NCI-H2029 (cell line): ENCODE measurements at places on chromosomes 13 and 19.

DNA sequence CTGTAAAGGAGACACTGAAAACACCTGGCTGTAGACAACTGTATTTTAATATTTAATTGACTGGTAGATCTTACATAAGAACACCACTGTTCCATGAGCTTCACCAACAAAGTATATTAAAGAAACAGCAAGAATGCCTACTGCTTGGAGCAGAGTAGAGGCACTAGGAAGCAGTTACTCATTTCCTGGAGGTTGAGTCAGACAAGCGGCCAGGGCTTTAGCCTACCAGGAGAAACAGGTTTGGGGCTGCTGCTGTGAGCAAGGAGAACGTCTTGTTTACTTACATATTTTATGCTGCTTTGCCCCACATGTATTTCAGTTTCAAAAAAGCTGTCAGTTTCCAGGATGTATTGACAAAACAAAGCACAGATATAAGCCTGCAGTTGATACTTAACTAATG is 33.4 kb downstream of the ALG5 start:
- no peak for DNase-seq

DNA sequence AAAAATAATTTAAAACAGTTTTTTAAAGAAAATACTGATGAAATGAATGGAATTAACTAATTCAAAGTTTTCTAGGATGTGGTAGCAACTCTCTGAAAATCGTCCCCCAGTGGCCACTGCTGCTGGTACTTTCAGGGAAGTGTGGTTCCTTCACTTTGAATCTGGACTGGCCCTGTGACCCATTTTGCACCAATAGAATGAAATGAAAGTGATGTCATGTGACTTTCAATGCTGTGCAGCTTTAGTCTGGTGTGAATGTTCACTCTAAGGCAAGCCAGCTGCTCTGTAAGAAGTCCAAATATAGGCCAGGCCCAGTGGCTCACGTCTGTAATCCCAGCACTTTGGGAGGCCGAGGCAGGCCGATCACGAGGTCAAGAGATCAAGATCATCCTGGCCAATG is 26.4 kb upstream of the HNRNPA1L2 start:
- no peak for DNase-seq

GRCh38 chr13:44726778-44727177 is 150.6 kb upstream of the TSC22D1 start:
- no peak for DNase-seq

- no peak for DNase-seq
These were observed 4.0 kb downstream of the ZNF331 start for GRCh38 chr19:53541971-53542370.

- DNase-seq, result no peak
These were observed 29.6 kb upstream of the MRI1 start for GRCh38 chr19:13734751-13735150.

- no peak for DNase-seq
These were observed 495 bp downstream of the LSR start for GRCh38 chr19:35249146-35249847.

DNA sequence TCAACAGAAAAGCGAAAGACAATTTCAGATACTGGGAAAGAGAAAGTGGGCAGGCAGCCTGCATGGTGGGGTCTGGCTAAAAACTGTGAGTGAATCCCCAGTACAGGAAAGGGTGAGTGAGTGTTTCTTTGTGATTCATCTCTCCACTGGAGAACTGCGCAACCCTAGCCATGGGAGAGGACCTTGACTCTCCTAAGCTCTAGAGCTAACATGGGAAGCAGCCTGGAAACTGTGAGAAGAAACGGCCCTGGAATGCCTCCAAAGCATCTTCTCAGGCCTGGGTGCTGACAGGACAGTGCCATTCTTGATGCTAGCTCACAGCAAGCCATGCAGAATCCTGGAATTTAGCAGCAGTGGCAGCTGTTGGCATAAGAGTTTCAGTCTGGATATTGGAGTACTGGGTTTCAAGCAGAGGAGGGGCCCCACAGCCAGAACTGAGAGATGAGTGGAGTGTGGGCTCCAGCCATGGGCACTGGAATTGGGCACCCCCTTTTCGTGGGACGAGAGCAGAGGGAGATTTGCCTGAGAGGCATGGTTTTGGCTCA is 18.7 kb upstream of the SLAIN1 start:
- no peak for DNase-seq

DNA sequence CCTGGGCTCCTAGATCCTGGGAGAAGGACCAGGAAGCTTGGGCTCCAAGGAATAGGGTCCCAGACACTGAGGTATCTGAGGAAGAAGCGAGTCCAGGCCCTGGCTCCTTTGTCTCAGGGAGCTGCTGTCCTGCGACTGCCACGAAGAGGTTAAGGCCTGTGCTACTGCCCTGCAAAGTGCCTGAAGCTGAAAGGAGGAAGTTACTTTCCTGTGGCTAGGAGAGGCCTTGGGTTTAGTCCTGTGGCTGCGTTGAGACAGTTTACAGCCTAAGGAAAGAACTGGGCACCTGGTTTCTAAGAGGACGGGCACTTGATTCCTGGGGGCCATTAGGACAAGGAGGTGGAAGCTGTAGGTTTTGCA is 2.8 kb downstream of the MYADM start:
- DNase-seq, result no peak

GRCh38 chr19:13102666-13103580 is at the start of gene LYL1:
Gene LYL1, minus strand, starts transcription at chr19:13102858. Its CDS starts 1,687 bp downstream, at chr19:13101171.
- DNase-seq, result no peak

GRCh38 chr19:335072-335471 is 9.5 kb downstream of the MIER2 start:
- no peak for DNase-seq

DNA sequence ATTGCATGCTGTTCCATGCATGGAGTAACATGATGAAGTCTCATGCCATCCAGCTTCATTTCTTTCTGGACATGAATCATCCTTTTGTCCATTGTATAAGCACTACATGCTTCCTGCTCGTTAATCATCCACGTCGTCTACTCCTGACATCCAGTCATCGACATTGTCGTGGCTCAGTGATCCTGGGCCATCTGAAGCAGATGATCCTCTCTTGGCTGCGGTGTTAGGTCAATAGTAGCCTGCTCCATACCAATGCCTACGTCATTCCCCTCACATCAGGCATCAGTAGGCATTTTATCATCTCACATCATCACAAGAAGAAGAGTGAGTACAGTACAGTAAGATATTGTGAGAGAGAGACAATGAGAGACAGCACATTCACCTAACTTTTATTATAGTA is 7.9 kb upstream of the MYO16 start:
- no peak for DNase-seq

DNA sequence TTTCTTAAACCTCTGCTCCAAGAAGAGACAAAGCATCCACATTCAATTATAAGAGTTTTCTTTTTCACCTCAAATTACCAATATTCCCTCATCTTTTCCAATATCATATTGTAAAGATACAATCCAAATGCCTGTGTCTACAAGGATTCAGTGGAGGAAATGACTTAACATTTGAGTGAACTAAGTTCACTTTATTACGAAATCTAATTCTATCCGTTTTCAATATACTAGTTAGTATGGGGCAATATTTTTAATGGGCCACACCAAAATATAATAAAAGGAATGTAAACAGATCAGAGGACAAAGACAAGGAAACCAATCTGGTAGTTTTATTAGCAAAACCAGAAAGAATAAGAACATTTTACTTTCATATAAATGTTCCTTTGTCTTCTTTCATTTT is 136.0 kb downstream of the DCLK1 start:
- DNase-seq, result no peak

- peak; percentile 88 for DNase-seq
These were observed at the start of gene TMC4 for GRCh38 chr19:54172471-54173358. Gene TMC4, minus strand, starts transcription at chr19:54173160. Its CDS starts 43 bp downstream, at chr19:54173117.

DNA sequence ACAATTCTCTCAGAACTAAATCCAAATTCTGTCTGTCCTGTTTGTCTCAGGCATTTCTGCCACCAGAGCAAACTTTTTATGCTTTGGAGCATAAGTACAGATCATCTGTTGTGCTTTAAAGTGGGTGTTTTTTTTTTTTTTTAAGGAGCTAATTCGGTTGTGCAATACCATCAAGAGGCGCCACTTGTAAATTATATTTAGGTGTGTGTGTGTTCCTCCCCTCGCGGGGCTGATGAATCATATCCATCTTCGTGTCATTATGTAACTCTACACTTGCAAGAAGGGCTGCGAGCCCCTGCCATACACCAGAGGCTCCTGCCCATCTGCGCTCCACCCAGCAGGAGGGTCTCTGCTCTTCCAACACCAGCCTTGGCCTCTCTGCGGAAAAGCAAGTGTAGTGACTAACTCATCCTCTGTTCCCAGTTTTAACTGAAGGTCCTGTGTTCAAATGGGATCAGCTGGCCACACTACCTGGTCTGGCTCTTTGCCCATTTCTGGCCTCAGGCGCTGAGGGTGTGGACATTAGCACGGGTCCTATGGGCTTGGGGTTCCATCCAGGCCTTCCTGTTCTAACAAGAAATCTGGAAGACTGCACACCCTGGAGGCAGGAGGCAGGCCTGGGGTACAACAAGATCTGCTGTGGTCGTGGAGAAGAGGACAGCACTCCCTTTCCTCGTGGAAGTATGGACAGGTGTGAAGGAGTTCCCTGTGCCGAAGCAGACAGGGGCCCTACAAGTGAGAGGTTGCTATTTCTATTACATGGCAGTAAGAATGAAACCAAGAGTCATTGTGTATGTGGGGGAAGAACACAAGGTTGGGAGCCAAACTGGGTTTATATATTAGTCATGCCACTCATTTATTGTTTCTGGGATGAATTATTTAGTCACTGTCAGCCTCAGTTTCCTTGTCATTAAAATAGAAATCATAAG is 96.1 kb upstream of the MBNL2 start:
- no peak for DNase-seq

DNA sequence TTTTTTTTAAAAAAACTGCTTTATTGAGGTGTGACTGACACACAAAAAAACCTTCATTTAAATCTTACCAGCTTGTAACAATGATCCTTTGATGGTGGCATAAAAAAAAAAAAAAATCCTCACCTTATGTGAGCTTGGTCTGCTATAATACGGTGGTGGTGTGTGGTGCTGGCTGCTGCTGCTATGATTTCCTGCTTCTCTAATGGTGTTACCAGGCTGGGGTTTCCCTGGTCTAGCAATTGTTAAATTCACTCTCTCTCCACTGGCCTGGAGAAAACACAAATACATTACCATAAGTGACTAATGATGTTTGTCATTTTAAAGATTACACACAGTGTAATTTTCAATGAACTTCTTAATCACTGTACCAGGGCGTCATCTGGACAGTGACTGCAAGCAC is 60.6 kb downstream of the LNX2 start:
- no peak for DNase-seq

DNA sequence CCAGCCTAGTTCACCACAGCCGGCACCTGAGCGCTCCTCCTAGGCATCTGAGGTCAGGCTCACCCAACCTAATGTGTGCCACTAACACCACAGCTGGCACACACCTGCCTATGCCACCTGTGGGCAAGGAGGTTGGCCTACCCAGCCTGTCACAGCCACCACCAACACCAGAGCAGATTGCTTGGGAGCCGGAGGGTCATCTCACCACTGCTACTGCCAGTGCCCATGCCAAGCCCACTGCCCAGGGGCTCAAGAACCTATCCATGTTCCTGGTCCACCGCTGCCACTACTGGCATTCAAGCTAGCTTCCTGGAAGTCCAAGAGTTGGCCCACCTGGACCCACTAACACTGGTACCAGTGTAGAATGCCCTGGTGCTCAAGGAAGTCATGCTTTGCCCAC is 42.5 kb downstream of the F2RL3 start:
- DNase-seq, result no peak

DNA sequence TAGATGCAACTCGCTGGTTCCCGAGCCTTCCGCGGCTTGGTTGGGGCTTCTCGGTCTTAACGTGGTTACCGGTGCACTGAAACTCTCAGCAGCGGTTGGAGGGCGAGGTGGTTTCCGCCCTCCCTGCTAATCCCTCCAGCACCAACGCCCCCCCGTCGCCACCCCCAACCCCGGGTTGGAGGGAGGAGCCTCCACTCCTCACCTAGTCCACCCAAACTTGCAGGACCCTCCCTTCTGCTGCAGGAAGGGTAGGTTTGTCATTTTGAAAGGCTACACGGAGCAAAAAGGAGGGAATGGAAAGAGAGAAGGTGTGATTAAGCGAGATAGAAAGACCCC is 465.0 kb downstream of the ITGBL1 start:
- no peak for DNase-seq

DNA sequence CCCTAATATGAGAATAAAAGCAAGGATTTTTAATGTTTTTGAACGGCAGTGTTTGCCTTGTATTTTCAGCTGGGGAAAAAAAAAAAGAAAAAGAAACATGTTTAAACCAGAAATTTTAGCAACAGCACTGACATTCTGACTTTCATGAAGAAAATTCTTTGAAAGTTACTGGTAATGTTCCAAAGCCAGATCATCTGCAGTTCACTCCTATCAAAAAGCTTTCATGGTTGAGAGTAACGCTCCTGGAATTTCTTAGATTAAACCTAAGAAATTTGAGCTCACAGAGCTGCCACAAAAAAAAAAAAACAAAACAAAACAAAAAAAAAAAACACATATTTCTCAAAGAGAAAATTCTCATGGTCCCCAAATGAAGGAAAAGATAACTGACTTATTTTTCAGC is 1106.7 kb downstream of the EFNB2 start:
- no peak for DNase-seq

DNA sequence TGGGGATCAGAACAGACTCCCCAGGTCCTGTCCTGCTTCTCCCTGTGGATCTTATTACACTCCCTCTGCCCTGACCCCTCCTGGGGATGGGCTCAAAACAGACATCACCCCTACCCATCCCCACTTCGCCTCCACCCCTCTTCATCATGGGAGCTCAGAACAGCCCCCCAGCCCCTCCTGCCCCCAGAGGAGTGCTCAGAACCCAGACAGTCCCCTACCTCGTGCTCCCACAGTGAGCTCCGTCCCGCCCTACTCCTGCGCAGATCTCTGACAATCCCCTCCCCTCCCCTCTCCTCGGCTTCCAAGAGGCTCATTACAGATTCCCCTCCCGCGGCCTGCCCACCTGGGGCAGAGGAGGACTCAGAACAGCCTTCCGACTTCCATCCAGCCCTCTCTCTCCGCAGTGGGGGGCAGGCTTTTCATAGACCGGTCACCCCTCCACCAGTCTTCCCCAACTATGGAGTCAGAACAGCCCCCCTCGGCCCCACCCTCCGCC is 6.1 kb downstream of the NXNL1 start:
- no peak for DNase-seq

GRCh38 chr13:110245416-110245899 is 61.5 kb downstream of the COL4A1 start:
- DNase-seq, result no peak

DNA sequence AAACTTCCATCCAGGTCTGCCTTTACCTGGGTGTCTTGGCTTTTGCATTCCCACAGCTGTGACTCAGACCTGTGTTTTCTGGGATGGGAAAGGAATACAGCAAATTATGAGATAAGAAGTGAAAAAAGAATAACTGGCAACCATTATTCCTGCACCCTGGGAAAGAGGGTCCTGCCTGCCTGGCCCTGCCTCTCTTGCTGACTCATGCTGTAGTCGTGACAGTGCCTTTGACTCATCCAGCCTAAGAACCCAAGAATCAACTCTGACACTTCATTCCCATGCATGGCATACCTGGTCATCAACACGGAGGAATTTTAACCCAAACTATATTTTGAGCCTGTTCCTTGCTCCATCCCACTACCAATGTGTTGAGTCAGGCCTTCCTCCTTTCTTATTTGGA is 185.4 kb upstream of the SERP2 start:
- DNase-seq, result no peak

GRCh38 chr13:31081316-31081715 is 80.4 kb downstream of the HSPH1 start:
- no peak for DNase-seq
